Hindlimb muscle (tissue), 1 donor: ENCODE measurements at places on chromosomes 4 and X. TPM values are rescaled to one million over a fixed set of nuclear protein-coding genes. Genes with fewer than 3 reads are reported as not detected.

GRCh38 chrX:147478899-147479298 is 432.8 kb upstream of the FMR1 start:
- DNase-seq = no peak

DNA sequence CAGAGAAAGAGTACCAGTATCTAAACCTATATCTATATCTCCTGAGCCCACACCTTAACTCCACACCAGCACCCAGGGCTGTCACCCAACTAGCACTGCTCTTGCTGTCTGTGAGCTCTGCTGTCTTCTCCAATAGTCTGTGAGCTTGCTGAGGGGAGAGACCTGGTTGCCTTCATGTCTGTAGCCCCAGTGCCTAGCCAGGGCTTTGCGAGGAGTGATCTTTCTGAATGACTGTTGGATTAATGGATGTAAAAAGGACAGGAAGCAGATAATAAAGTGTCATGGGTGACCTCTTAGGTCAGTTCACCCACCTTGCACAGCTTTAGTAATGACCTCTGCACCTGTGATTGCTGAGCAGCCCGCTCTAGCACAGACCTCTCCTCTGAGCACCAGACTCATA is 30.5 kb downstream of the CNGA2 start:
- no peak for DNase-seq

- peak; percentile 92 for DNase-seq
Measured at GRCh38 chr4:169270810-169271691, at the start of gene SH3RF1. Gene SH3RF1 (minus strand): TSS chr4:169270956. CDS start chr4:169269212, 1,744 bp downstream.

Gene GATA1
- polyA plus RNA-seq = 0.72 TPM

- DNase-seq = no peak
Measured at GRCh38 chr4:133759428-133759827, 442.2 kb downstream of the PABPC4L start.

Gene ASMT
- 0.19 TPM for polyA plus RNA-seq

- no peak for DNase-seq
Measured at GRCh38 chr4:14066979-14067378, 439.5 kb upstream of the BOD1L1 start.

DNA sequence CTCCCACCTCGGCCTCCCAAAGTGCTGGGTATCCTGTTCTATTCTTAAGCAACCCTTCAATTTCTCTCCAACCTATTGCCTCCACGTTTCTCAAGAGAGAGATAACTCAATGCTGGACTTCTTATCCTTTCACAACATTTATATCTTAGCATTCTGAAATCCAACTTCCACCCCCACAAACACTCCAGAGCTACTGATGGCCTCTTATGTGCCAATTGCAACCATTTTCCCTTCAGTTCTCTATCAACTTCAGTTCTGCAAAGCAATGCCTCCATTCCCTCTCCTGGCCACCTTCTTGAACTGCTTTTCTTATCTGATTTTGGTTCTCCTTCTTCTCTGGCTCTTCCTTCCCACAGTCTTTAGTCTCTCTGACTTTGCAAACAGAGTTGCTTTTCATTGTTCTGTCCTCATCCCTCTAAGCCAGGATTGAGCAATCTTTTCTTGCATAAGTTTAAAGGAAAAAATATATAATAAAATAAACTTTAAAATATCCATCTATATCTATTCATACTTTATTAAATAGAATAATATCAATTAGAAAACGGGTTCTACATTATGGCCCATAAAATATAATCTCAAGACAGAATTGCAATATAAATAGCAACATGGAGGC is 3.6 kb upstream of the STBD1 start:
- DNase-seq = no peak

DNA sequence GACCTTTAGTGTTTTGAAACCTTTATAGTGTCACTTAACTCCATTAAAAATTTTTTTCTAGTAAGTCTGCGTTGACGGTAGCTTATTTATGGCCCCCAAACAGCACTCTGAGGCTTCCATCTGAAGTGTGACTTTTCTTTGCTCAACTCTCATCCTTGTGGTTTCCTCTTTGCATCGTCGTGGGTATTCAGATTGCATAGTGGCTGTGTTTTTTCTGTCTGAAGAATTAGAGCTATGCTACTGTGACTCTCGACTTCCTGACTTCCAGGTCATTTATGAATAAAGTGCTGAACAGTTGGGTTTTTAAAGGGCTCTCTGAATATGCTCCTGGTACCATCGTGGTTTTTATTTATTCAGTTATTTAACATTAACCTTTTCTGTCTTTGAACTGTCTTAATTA is 44.9 kb downstream of the JADE1 start:
- DNase-seq = no peak

Gene MAD2L1
- polyA plus RNA-seq = 13.3 TPM

Gene VEGFD
- polyA plus RNA-seq = 1.5 TPM

GRCh38 chr4:73603854-73604584 is 16.2 kb downstream of the RASSF6 start:
- no peak for DNase-seq

Gene GLRA2
- polyA plus RNA-seq = not detected

DNA sequence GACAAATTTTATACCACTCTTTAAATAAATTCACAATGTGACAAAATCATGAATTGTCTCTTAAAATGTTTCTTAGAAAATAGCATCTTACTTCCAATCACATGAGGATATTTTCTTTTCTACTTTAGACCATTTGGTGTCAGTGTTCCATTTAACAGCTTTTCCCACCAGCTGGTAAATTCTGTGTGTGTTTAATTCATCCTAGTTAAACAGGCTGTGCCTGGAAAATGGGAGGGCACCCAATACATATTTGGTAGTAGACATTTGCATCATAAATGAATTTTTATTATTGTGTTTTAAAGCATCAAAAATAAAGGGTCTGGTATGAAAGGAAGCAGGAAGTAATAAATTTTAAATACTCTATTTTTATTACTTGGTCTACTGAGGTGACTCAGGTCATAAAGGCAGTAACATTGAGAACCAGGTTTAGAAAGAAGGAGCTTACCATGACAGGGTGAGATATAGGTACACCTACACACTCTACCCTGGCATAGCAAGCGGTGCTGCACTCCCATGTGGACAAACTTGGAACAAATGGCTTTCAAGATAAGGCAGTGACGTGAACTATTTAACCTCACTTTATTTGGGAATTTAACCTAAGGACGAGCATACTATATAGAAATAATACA is 344.5 kb downstream of the BMPR1B start:
- DNase-seq = no peak

DNA sequence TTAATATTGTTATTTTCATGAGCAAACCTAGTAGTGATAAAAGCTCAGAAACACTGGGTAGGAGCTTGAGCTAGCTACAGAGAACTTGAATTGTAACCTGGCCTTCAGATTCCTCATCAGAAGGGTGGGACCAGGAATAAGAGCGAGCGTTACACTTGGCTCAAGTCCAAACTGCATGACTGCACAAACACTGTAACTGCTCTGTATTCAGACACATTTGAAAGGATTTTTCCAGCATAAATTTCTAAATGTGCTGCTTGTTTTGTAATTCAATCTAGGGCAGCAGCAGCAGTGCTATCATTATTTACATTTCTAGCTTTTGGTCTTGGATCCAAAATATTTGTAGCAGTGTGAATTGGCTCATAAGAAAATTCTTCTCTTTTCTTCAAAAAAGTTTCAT is 133.0 kb upstream of the TMLHE start:
- DNase-seq = peak; percentile 28

GRCh38 chrX:29477878-29478277 is 737.5 kb upstream of the MAGEB2 start:
- no peak for DNase-seq

DNA sequence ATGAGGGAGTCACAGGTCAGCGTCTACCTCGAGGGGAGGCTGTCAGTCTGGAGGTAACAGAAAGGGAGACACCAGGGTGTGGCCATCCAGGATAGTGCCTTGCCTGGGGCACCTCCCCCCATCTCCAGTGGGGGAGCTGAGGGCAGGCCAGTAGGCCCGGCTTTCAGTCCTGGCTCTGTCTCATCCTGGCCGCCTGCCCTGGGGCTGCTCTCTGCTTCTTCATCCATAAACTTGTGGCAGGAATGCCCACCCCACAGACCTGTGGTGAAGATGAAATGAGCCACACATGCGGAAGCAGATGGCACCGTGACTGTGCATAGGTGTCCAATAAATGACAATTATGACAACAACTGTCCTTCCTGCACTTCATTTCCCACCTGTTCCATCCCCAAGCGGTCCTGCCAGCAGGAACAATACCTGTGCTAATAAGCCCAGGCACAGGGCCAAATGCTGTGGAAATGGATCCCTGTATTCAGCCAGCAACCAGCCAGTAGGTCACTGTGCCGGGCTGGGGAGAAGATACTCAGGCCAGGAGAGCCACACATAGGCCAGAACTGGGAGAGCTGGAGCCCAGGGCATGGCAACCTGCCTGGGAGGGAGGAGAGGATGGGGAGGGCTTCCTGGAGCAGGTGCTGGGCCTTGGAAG is 30.2 kb downstream of the TRO start:
- no peak for DNase-seq

GRCh38 chr4:41141900-41142299 is 72.4 kb downstream of the APBB2 start:
- no peak for DNase-seq

GRCh38 chrX:15755091-15755490 is 17.0 kb downstream of the CA5B start:
- no peak for DNase-seq
